ENCODE measurements at places on chromosomes 2 and 18.

DNA sequence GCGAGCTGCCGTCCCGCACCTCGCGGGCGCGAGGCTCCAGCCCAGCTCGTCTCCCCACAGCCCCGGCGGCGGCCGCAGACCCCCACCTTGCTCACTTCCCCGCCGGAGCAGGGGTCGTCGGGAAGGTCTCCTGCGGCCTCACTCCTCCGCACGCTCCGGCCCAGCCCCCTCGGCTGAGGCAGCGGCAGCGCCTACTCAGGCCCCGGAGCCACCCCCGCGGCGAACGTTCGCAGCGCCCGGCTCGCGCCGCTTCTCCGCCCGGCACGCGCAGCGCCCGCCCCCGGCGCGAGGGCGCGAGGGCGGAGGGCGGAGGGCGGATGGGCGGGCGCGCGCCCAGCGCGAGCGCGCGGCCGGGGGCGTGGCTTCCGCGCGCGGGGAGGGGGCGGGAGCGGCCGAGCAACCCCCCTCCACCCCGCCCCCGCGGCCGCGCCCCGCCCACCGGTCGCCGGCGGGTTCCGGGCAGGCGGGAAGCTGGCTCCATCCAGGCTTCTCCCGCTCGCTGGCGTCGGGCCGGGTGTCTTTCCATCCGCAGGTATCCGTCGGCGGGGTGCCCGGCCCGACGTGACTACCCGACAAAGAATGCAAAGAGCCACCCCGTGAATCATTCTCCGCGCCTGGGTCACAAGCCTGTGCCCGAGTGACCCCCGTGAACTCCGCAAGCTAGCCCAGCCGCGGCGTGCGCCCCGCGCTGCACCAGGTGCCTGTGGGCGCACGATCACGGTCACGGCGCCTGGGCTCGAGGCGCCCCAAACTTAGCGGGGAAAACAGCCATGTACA, at the start of gene DTNB:
Gene DTNB (minus strand): TSS at position 278 of the 777 bp plus-strand sequence. CDS start 20,917 bp downstream, outside the sequence.
- DNase-seq: peak; percentile 74

GRCh38 chr2:224271617-224272236, 130.2 kb downstream of the FAM124B start:
- DNase-seq: no peak

- no peak for DNase-seq
These were observed 59.8 kb downstream of the KCTD1 start for GRCh38 chr18:26488417-26489009.

DNA sequence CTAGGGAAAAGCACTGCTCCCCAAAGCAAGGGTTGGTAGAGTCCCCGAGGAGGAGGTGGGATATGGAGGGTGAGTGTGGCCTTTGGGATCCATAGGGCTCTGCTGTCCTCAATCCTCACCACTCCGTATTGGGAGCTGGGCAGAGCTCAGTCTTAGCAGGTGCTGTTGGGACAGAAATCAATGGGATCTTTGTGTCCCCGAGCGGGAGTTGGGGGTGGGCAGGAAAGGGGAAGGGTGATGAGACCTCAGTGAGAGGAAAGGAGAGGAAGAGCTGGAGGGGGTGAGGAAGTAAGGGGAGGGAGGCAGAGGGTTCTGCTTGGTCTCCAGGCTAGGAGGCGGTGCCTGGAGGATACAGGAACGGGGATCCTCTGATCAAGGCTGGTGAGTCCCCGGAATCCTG, 2.6 kb downstream of the ASIC4 start:
- no peak for DNase-seq

GRCh38 chr2:128155970-128156369, 65.0 kb downstream of the UGGT1 start:
- DNase-seq: no peak

GRCh38 chr2:220855296-220855695, 716.8 kb downstream of the EPHA4 start:
- DNase-seq: peak; percentile 39

GRCh38 chr2:207867056-207867455, 97.3 kb upstream of the FZD5 start:
- no peak for DNase-seq

GRCh38 chr2:127811397-127812321, 688 bp upstream of the WDR33 start:
- DNase-seq: no peak

DNA sequence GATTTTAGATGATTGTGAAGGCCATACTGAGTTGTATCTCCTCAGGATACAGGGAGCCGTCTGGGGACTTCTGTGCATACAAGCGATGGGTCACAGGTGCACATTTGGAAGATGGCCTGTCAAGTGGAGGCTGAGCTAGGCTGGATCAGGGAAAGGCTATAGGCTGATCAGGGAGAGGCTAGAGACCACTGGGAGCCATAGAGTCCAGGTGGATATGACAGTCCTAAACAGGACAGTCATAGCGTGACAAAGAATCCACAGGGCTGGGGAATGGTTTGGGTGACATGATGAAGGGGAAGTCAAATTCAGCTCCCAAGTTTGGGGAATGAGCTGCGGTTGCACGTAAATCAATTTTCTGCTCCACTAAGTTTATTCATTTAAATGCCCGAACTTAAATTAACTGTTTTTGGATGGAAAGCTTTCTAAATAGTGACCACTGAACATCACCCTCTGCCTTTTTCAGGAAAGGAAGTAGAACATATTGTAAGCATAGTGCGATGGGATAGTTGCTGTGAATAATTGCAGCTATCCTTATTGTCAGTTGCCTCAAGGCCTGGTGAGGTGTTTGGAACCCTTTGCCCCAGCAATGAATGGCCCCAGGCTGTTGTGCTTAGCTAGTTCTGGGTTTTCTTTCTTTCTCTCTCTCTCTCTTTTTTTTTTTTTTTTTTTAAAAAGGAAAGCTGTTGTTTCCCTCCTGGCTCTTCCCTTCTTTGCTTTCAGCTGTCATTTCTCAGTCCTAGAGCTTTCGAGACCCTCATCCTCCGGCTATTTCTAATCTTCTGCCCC, 50.5 kb downstream of the KLHL29 start:
- DNase-seq: no peak

DNA sequence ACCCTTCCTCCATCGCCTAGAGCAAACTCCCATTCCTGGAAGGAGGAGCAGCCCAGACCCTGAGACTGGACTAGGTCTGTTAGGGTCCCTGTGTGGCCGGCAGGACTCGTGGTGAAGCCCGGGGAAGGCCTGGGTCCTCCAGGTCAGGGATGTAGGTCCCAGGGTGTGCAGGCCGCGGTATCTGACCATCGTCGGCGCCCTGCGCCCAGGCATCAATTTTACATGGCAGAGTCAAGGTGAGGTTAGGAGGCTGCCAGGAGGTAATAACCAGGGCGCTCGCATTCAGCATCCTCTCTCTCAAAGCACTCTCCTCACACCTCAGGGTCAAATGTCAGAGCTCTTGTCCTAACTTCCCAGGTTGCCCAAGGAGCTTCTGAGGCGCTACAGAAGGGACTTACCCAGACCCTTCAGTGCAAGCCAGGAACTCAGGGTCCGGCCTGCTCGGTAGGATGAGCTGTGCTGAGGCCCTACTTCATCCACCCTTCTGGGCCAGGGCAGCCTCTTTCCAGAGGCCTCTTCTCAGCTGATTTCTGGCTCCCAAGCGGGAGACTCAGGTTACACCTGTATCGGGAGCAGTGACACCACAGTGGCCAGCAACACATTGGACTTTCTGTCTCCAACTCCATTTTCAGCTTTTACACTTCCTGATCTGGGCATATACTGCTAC, 628 bp downstream of the SH2D6 start:
- DNase-seq: no peak

DNA sequence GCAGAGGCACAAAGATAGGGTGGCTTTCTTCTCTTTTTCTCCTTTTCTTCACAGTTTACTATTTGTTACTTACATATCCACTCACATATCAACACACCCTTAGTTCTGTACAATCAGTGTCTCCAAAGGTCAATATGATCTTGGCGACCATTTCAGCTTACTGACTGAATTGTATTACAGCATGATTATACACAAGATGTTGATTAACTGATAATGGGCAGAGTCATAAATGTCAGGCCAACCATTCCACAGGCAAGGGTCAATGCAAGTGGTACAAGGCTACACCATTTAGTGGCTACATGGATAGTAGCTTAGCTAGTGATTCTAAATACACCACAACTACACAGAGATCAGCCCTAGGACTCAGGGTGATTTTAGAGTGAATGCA, 20.4 kb upstream of the SP3 start:
- no peak for DNase-seq

DNA sequence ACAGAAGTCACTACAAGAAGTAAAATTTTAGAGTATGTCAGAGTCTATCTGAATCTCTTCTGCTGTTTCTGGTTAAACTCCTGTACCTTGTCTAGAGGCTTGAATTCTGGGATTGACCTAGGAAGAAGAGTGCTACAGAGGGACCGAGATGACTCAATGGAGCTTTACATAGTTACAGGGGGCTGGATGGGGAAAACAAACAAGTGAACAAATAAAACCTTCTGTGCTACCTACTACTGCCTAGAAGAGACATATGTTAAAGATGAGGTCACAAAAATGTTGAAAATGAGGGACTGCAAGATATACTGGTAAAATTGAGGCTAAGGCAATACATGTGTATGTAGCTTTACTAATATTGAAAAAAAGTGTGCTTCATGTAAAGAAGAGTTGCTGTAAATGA, 265.4 kb upstream of the TFPI start:
- DNase-seq: no peak

DNA sequence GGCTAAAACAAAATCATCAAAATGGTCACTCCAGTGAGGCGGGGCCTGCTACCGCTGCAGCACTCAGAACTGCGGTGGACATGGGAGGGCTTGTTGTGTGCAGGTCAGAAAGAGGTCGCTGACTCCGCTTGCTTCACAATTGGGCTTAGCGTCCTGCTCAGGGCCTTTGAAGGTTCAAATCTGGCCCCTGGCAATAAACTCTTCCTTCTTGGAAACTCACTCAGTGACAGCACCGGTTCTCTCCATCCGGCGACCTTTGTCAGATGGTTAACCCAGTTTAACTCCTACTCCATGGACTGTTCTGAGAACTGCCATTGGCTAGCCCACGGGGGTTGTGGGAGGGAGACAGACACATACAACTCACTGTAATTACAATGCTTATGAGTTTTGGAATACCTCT, 29.0 kb upstream of the LAPTM4A start:
- no peak for DNase-seq

GRCh38 chr2:47311764-47312490, 91.0 kb upstream of the MSH2 start:
- no peak for DNase-seq

DNA sequence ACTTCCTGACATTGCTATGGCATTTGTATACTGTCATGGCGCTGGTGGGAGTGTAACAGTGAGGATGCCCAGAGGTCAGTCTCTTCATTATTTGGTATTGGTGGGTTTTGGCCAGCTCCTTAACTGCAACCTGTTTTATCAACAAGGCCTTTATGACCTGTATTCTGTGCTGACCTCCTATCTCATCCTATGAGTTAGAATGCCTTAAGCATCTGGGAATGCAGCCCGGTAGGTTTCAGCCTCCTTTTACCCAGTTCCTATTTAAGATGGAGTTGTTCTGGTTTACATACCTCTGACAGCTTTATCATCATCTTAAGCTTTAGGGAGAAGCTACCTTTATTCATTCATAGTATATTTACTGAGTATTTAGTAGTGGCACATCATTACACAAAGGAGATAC, 103.8 kb downstream of the RAPGEF4 start:
- DNase-seq: no peak

Data from NCI-H524 (cell line).